ENCODE measurements at places on chromosomes 16 and 17. TPM values are rescaled to one million over a fixed set of nuclear protein-coding genes. Genes with fewer than 3 reads are reported as not detected.

DNA sequence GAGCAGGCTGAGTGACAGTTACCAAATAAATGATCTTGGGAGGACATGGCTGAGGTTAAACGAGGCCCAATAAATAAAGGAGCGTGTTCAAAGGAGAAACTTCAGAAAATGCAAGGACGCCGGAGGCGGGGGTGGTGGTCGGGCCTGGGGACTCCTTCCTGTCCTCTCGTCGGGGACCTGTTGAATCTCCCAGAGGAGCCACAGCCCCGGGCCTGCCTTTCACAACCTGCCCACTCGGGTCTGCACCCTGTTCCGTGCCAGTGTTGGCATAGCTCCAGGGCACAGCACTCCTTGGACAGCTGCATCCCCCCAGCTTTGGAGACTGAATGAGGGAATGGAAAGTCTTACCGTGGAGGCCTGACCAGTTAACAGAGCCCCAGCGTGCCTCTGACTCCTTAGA lies 8.1 kb upstream of the TBX4 start:
- no peak for DNase-seq

- DNase-seq: no peak
Observed at GRCh38 chr16:78694414-78694813, 595.0 kb downstream of the WWOX start.

GRCh38 chr16:23227529-23227928 lies 45.0 kb downstream of the SCNN1G start:
- DNase-seq: no peak

DNA sequence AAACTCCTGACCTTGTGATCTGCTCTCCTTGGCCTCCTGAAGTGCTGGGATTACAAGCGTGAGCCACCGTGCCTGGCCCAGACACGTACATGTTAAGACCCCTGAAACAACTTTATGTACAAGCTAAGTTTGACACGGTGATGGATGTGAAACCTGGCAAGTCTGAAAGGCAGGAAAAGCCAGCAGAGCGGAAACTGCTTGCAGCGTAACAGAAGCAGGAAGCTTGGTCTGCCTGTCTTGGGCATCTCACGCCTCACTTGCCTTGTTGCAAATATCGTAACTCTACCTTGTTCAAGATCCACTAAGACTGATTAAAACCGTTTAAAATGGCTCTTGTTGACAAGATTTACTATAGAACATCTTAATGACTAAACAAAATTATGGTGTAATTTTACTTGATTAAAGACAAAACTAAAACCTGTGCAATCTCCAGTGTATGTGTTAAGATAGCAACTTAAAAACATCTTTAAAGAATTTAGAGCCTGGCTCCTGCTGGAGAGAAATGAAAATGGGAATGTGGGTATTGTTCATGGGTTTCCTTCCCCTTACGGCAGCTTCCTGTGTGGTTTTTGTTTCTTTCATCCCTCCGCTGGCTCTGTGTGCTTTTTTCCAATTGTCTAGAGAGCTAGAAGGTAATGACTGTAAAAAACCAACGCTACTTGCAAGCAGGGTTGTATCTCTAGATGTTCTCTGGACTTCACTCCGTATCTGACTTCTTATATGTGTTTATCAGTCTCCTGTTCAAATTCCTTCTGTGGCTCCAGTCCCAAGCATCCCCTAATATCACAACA lies 477.6 kb downstream of the XYLT1 start:
- DNase-seq: no peak

- DNase-seq: no peak
Observed at GRCh38 chr17:56173958-56174835, 20.9 kb downstream of the ANKFN1 start.

KCNJ16 gene
- not detected for polyA plus RNA-seq

DNA sequence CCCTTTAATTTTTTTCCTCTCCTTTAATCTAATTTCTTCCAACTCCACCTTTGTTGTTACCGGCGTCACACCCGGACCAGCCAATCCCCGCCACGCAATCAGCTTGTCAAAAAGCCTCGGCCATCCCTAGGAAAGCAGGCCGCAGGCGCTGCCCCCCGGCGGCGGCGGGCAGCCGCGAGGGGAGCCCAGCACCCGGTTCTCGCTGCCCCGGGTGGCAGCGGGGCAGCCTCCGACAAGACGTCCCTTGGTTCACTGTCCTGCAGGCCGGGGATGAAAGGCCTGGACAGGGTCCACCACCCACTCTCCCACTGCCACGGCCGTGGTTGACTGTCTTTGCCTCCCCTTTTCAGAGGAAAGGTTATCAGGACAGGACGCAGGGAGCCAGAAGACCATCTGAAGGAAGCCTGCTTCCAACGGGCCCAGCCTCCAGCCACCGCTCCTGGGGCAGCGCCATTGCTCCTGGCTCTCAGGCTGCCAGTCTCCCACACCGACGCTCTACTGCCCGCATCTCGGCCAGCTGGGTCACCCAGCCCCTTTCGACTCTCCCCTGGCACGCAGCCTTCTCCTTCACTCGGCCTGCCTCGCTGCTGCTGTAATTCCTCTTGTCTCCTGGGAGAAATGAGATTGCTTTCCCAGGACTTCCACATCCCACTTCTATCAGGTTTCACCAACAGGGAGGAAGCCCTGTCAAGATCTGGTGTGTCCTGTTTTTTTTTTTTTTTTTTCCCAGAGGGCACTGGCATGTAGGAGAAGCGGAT lies 2.8 kb upstream of the UBTF start:
- DNase-seq: peak; percentile 37

DNA sequence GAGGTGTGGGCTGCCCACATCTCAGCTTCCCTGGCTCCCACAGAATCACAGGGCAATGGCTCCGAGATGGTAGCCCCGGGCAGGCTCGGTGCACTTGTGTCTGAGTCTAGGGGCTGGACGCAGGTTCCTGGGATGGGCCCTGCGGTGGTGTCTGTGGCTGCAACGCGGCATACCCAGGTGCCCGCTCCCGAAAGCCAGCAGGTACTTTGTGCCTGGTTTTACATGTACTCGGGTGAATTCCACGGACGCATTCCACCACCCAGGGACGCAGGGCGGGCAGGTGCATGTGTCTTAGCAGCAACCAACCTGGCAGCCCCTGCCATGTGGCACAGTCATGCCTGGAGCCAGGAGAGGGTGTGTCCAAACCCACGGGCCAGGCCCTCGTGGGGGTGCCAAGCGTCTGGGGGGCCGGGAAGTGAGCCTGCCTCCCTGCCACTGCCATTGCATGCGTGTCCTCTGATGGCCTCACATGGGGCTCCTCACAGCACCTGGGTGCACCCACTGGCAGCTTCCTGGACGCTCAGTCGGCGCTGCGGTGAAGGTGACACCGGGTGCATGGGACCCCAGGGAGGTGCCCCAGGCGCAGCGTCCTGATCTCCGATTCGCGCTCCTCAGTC lies 4.4 kb upstream of the TMEM204 start:
- DNase-seq: no peak

DNA sequence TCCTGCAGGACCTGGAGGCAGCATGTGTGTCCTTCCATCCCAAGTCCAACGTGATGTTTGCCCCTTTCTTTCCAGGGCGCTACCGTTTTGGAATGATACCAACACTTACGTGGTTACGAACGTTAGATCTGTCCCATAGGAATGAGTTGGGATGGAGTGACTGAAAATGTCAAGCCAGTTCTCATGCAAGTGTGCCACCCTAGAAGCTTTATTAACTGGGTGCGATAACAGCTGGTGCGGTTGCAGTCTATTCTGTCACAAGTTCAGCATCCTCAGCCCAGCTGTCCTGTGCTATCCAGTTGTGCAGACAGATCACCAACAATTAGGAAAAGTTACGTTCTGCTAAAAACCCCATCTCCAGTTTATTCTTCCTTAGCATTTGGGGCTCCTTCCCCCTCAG lies 52.5 kb downstream of the BANP start:
- DNase-seq: no peak

GRCh38 chr16:87878704-87879103 lies 9.4 kb upstream of the SLC7A5 start:
- DNase-seq: no peak

DNA sequence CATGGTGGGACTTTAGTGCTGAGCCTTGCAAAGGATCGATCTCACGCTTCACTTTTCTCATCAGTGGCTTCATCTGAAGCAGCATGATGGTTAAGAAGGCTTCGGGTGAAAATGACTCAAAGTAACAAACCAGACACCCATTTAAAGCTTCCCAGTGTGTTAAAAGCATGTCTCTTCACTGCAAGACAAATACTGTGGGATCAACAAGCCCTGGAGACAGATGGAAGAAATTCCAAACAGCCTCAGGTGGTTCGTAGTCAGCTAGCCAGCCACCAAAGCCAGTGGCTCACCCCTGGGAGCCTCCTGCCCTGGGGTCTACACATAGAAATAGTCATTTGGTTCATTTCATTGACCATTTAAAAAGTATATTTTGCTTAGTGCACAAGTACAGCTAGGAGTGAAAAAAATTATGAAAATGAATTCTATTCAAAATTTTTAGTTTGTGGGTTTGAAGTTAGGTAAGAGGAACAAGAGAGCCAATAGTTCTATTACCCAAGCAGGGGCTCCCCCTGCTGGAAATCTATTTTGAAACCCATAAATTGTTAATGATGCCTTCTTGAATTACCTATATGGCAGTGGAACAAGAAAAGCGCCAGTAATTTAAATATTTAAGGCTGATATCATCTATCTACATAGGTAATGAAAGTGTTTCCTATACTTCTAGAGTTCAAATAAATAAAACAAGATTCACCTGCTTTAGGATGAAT lies 51.6 kb downstream of the PMP22 start:
- DNase-seq: no peak

FKBP10 gene
- not detected for polyA plus RNA-seq

- DNase-seq: no peak
Observed at GRCh38 chr16:86490859-86491639, 19.3 kb upstream of the FOXF1 start.

DNA sequence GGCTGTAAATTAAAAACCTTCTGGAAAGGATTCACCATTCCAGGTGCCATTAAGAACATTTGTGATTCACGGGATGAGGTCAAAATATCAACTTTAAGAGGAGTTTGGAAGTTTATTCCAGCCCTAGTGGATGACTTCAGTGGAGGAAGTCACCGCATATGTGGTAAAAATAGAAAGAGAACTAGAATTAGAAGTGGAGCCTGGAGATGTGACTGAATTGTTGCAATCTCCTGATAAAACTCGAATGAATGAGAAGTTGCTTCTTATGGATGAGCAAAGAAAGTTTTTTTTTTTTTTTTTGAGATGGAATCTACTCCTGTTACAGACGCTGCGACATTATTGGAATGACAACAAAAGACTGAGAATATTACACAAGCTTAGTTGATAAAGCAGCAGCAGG lies 26.7 kb downstream of the CCL4 start:
- DNase-seq: no peak

NPIPB9 gene
- polyA plus RNA-seq: not detected

TBC1D3C gene
- polyA plus RNA-seq: not detected

- DNase-seq: no peak
Observed at GRCh38 chr16:19186408-19186807, 18.4 kb downstream of the SYT17 start.

GRCh38 chr17:66423056-66423955 lies 120.9 kb downstream of the PRKCA start:
- DNase-seq: no peak

DNA sequence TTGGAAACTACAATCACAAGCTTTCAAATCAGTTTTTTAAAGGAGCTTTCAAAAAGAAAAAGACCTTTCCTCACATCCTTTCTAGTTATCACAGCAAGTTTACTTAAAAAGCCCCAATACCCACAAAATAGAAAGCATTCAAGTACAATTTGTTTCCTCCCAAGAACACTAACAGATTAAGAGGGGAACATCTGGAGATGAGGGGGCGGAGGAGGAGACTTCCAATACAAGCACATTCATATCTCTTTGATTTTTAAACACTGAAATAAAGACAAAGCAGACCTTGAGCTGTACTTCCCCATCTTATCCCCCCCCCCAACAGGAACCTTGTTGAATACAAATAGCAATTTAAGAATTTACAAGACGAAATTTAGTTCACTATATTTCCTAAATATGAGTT lies 2.0 kb downstream of the YWHAE start:
- peak; percentile 12 for DNase-seq

TSNAXIP1 gene
- polyA plus RNA-seq: not detected

DNA sequence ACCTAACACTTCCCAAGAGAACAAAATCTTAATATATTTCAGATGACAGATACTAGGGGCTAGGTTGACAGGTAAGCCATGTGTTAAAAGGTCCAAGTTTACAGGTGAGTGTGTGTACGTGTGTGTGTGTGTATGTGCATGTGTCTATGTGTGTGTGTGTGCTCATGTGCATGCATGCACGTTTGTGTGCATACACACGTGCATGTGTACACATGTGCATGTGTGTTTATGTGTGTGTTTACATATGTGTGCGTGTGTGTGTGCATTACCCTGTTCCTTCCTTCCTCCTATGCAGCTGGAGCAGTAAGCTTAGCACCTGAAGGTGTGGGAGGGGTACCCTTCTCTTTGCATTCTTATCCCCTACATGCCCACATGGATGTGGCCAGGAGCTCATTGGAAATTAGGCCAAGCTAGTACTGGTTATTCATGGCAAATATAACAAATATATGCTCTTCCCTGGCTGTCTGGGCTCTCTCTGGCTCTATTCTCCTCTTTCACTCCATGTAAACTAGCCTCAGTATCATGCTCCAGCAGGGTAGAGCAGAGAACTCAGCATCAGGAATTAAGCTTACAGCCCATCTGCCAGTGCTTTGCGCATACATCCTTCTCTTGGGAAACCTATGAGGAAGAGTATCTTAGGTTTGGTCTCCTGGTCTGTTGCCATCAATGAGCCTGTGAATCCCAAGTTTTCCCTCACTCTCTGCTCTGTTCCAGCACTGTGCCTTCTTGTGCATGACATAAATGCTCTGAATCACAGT lies 258.0 kb upstream of the MYOCD start:
- no peak for DNase-seq

SLFN12 gene
- 8.4 TPM for polyA plus RNA-seq

TBC1D3I gene
- 0.24 TPM for polyA plus RNA-seq

DNA sequence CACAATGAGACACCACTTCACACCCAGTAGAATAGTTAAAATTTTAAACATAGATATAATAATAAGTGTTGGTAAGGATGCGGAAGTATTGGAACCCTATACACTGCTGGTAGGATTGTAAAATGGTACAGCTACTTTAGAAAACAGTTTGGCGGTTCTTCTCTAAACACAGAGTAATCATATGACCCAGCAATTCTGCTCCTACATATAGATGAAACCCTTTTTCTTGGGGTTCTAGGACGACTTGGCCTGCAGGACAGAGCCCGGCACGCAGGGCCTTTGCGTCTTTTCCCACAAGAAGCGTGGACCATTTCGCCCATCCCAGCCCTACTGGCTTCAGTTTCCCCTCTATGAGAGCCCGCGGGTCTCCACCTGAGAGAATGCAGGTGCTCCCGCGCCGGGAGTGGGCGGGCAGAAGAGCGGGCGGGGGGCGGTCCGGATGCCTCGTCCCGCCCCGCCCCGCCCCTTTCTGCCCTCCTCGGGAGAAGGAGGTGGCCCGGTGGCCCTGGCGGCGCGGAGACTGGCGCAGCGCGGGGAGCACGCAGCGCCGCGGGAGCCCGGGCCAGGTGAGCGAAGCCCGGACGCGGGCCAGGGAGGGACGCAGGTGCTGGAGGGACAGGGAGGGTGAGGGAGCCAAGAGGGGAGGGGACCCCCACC lies at the start of gene SDR42E2:
Gene SDR42E2, plus strand, starts transcription at position 508 of the 657 bp plus-strand sequence. CDS start 3,077 bp downstream, outside the sequence.
- DNase-seq: no peak

DNA sequence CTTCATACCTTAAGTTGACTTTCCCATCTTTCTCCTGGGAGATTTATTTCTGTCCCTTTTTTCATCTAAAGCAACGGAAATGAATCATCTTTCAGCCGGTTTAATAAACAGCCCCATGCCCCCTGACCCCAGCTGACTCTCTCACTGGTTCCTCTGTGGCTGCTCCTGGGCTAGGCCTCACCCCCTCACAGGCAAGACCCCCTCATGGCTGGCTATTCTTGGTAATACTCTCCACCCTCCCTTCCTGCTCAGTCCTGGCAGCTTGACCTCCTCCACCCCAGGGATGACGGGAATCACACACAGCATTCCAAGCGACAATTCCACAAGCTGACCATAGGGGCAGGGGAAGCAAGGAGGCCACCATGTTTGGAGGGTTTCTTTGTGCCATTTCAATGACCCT lies 1.5 kb upstream of the ADAP2 start:
- DNase-seq: no peak
